Foreskin keratinocyte (primary cell): ENCODE measurements at places on chromosomes 4 and X. TPM values are rescaled to one million over a fixed set of nuclear protein-coding genes. Genes with fewer than 3 reads are reported as not detected.

Gene HDAC8
- polyA plus RNA-seq, result 19.8 and 21.6 TPM in 2 replicates

Gene CD38
- 0.07 TPM in 1 of 2 replicates, not detected in the other for polyA plus RNA-seq

- no peak for DNase-seq
Observed at GRCh38 chr4:139700568-139700967, 34.9 kb downstream of the MGST2 start.

DNA sequence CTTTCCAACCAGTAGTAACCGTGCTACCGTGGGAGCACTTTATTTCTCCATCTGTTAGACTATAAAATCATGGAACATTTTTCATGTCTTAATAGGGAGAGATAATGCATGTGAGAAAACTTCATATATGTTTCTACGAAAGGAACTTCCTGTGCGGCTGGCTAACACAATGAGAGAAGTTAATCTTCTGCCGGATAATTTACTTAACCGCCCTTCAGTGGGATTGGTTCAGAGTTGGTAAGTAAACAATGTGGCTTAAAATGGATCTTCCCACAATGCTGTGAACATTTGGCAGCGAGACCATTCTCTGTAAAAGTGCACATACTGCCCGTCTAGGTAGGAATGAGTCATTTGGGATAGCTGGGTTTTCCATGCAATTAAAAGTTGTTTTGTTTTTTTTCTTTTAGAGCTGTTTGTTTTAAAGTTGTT, 29.6 kb downstream of the PDK3 start:
- DNase-seq, result peak; percentile 40

DNA sequence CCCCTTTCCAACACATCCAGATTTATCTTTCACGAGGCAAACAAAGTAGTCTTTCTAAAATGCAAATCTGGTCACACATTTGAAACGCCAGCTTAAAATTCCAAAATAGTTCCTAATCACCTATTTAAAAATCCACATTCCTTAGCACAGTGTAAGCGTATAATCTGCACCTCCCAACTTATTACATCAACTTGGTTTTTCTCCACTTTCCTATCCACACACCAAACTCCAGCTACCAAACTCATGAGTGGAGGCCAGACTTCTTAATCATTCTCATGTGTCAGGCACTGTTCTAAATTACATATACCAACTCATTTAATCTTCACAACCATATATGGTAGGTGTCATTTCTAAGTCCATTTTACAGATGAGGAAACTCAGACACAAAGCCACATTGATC, 33.8 kb downstream of the ENOX2 start:
- DNase-seq, result peak; percentile 3

GRCh38 chr4:39030725-39031124, 1.5 kb downstream of the TMEM156 start:
- DNase-seq, result no peak

DNA sequence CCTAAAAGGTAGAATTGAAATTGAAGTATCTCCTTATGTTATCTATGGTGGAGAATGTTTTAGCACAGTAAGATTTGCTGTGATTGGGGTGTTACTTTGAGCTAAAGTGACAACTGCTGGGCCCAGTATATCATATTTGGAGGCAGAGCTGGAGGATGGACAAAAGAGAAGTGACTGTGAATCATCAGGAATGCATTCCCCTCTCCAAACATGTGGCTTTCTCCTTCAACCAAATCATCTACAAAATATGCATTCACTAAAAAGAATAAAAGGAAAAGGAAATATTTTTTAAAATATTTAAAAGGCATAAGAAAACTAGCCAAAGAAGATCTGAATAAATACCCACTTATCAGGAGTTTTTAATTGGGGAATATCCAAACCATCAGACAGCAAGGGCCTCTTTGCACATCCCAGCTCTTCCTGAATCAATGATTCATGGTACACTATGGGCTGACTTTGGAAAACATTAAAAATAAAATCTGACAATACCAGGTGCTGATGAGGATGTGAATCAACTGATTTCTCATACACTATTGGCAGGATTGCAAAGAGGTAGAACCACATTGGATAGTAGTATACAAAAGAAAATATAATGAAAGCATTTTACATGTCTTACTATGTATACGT, 671.7 kb upstream of the NR3C2 start:
- peak; percentile 57 for DNase-seq

DNA sequence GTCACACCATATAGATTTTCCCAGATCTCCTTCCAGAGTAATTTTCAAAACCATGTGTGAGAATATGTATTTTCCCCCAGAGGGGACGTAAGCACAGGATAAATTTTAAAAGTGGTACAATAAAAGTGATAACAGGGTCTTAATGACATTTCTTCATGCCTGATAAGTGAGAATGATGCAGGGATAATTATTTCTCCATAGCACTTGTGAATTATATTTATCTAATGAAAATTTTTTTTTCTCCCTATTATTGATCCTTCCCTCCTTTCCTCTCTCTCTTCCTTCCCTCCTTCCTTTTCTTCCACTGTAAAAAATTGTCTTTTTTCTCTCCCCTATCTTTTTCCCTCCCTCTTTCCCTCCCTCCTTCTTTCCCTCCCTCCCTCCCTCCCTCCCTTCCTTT, 17.0 kb upstream of the TRPC3 start:
- no peak for DNase-seq

DNA sequence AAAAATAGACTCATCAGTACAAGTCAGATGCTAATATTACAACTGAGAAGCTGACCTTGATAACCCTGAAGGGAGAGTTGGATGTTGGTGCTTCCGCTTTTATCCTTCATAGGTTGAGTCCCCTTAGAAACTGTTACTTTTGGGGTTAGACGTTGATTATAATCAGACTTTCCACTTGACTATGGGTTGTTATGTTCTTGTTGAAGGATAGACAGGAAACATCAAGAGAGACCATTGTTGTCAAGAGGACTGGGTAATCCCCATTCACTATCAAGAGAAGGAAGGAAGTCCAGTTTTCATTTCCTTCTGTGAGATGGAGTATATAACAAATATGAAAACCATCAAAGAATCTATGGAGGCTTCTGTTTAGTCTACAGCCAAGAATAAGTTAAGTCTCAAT, 229.9 kb upstream of the AFF2 start:
- DNase-seq, result no peak

DNA sequence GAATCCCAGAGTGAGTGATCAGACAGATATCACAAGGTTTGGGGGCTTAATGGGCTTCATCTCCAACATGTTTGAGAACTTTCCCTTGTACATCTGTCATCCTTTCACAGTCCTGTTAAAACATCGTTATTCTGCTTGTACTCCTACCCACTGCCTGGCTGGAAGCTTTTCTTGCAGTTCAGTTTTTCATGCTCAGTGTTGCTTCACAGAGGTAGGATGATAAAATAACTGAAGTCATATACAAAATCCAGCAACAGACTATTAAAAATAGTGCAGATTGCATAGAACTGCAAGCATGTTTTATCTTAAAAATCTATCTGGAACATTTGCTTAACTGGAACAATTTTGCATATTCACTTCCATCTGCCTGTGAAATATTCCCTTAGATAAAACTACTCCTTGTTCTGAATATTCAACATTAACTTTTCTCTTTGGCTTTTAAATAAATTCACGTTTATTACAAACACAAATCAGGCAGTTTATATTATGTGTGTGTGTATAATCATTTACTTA, 579.6 kb upstream of the IGFBP7 start:
- no peak for DNase-seq

DNA sequence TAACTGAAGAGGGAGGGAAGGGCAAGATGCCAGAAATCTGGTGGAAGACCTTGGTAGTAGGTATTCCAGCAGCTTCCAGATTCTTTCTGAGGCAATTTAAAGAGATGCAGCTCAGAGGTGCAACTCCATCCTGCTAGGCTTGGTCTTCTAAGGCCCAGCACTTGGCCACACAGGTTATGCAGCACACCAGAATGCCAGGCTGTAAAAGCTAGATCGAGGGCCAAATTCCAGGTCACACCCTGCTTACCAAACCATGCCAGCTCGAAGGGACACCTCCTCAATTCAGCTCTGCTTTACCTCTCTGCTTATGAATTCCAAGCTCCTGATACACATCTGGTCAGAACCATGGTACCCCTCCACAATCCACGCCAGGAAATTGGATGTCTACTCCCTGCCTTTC, 19.8 kb upstream of the ATXN3L start:
- no peak for DNase-seq

GRCh38 chr4:23828020-23828715, 61.7 kb downstream of the PPARGC1A start:
- DNase-seq, result peak; percentile 7

DNA sequence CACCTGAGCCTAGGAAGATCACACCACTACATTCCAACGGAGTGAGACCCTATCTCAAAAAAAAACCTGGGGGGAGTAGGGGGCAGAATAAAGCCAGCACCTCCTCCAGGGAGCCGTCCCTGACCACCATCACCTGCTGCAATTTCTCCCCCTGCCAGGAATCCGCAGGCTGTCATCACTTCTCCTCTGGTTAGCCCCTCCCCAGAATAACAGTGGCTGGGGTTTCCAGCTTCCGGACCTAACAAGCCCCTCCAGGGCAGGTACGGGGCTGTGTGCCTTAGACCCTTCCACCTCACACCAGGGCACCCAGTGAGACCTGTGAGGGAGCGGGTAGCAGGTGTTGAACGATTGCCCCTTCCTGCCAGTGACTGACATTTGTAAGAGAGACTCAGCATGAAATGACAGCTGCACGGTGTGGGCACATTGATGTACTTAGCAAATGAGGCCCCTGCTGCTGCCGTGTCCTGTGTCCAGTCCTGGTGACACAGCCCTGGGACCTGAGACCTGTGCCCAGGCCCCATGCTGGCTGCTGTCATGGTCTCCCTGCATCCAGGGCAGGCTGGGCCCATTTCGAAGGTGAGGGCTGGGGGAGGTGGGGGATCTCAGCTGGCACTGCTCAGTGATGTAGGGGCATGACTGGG, 6.7 kb upstream of the WFS1 start:
- DNase-seq, result no peak

DNA sequence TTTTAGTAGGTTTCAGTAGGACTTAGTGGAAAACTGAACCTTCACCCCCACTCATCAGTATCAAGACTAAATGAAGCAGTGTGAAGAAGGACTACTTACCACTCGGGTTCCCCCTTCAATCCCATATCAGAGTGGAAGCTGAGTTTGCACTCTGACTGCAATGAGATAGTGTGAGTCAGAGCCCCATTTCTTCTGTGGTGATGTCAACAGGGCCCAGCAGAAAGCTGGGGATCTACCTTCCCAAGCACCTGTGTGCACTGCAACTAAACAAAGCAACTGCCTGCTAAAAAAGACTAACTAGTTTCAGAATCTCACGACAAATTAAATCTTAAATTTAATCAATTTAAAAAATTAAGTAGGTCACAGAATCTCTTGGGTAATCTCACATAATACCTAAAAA, 1837.0 kb upstream of the PCDH7 start:
- peak; percentile 36 for DNase-seq

DNA sequence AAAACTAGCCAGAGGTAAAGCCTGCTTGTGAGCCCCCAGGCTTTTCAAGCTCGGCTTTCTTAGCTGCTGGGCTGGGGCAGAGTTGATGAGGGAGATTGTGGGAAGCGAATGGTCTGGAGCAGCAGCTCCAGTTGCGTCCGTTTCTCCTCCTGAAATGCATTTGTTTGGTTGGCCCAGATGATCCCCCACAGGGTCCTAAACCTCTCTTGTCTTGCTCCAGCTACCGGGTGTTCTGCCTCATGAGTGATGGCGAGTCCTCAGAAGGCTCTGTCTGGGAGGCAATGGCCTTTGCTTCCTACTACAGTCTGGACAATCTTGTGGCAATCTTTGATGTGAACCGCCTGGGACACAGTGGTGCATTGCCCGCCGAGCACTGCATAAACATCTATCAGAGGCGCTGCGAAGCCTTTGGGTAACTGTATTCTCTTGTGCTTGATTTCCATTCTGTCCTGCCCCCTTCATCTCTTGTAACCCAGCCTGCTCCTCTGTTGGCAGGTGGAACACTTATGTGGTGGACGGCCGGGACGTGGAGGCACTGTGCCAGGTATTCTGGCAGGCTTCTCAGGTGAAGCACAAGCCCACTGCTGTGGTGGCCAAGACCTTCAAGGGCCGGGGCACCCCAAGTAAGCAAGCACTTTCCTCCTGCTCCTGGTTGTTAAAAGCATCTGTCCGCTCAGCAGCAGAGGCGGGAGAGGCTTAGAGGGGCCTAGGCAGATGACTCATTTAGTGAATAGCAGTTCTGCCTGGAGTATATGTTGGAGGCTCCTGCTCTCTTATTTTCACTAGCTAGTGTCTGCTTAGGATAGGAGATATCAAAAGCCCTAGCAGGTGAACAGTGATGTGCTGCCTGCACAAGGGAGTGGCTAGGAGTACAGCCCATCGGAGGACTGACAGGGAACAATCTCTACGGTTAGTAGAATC, 15.3 kb downstream of the TKTL1 start:
- DNase-seq, result no peak

GRCh38 chr4:120839974-120840751, 82.4 kb downstream of the PRDM5 start:
- no peak for DNase-seq

- DNase-seq, result no peak
Observed at GRCh38 chr4:152304220-152304619, 231.7 kb downstream of the FBXW7 start.

DNA sequence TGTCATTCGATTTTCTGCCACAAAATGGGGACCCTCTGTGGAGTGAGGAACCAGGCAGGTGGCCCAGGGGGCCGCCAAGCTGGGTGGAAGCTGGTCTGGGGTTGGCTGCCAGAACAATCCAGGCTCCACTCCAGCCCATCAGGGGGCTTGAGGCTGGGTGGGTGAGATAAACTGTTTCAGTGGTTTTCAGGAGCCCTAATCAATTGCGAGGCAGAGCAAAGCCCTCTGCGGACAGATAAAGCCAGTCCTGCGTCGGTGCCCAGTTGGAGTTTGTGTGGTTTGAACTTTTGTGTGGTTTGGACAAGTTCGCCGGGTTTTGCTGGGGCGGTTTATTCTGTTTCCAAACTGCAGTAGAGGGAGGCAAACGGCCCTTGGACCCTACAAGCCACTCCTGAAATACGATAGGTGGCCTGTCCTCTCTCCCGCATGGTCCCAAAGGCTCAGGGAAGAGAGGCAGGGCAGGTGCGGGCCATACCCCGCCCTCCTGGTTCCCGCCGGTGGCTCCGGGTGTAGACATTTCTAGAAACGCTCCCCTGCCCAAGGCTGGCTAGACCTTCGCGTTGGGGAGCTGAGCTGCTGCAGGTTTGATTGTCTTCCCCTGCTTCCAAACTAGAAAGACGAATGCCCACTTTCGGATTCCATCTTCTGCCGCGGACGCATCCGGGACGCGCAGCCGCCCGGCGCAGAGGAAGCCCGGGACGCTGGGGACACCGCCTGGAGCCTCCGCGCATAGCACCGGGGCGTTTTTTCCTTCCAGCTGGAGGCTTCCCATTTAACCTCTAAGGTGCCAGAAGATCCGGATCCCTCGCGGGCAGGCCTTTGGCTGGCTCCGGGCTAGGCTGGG, 169.0 kb upstream of the BCOR start:
- DNase-seq, result no peak
